CD4-positive, alpha-beta T cell treated with Interleukin-2 at 100 ng/mL for 4 hours (primary cell): ENCODE measurements at places on chromosomes 5 and 9.
A peak's percentile ranks its signal among the peaks of the same experiment; 100 is the strongest.

- DNase-seq: no peak
Observed at GRCh38 chr5:171978519-171978918, 27.9 kb downstream of the FBXW11 start.

GRCh38 chr9:113963017-113963620, 87.0 kb downstream of the ZNF618 start:
- peak; percentile 18 for DNase-seq

DNA sequence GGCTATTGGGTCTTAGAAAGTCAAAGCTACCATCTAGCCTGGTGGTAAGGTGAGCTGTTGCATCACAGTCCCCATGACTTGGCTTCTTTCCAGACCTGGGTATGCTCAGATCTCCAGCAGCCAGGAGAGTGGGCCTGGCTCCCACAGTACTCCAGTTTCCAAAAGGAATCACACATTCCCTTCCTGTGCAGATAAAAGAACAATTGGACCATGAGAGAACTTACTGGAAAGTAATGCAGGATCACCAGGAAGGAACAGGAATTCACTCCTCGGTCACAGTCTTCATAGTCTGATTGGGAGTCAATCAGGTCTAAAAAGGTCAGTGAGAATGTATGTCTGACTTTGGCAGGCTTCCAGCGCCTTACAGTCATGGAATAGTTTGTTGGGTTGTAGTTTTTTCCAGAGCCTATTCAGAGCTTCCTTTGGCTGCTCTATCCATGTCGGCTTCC, 47.8 kb upstream of the CD180 start:
- DNase-seq: no peak

GRCh38 chr5:39255406-39255805, 36.0 kb upstream of the FYB1 start:
- no peak for DNase-seq

DNA sequence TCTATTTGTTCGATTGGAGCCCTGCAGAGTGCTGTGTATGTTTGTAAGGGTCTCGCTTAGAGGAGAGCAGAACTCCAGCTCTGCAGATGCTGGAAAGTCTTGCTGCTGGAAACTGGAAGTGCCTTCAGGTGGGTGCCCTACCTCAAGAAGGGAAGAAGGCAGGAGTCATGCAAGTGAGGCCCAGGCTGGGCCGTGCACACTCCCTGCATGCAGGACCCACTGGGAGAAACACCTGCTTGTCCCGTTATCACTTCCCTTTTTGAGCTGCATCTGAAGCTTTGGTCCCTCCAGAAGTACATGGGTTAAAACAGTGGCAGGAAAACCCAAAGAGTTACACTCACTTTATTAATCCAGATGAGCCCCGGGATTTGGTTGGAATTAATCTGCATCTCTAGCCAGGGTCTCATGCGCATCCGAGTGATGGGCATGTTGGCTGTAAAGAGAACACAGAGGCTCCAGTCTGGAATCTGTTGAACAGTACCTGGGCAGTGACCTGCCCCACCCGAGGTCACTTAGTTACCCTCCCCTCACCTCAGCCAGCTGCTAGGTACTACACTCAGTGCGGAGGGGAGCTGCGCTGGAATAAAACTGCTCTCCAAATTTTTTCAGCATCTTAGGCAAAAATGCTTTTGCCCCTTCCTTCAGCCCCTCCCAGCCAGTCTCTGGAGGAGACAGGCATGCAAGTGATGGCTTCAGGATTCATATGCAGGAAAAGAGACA, 1.4 kb downstream of the IRF1 start:
- DNase-seq: no peak

- no peak for DNase-seq
Observed at GRCh38 chr9:108671794-108672193, 184.0 kb downstream of the ACTL7B start.

- no peak for DNase-seq
Observed at GRCh38 chr5:122297587-122298298, 14.3 kb upstream of the SNCAIP start.

DNA sequence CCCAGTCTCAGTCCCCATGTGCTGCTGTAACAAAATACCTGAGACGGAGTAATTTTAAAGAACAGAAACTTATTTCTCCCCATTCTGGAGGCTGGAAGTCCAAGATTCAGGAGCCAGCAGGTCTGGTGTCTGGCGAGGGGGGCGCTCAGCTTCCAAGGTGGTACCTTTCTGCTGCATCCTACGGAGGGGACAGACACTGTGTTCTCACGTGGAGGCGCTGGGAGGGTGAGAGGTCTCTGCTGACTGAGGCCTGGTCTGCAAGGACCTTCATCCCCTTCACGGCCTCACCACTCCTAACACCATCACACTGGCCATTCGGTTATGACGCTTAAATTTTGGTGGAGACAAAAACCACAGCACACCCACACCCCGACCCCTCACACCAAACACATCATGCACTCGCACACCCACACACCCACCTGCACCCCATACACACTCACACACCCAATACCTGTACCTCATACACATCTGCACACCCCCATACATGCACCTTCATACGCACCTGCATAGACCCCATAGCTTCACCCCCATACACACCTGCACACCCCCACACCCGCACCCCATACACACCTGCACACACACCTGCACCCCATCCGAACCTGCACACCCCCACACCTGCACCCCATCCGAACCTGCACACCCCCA, 9.8 kb upstream of the ZDHHC11 start:
- no peak for DNase-seq

DNA sequence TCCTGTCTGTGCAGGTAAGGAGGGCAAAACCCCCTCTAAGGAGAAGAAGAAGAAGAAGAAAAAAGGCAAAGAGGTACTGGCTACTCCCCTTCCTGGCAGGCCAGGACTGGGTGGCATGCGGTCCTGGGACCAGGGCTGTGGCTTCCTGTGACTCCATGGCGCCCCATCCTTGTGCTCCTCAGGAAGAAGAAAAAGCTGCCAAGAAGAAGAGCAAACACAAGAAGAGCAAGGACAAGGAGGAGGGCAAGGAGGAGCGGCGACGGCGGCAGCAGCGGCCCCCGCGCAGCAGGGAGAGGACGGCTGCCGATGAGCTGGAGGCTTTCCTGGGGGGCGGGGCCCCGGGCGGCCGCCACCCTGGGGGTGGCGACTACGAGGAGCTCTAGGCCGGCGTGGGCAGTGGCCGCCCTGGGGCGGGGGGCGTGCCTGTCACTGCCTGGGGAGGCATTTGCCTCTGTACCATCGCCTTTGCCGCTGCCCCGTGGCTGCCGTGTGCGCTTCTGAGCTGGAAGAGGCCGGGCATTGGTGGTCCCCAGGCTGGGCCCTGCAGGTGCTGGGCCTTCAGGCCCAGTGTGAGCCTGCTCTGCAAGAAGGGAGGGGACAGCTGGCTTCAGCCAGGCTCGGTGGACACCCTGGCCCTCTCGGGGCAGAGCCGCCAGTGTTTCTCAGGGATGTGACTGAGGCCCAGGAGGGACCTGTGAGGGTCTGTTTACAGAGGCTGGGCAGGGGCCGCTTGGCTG, 2.0 kb upstream of the AJM1 start:
- no peak for DNase-seq

GRCh38 chr9:121303456-121304451, 35.8 kb downstream of the GSN start:
- DNase-seq: no peak

- no peak for DNase-seq
Observed at GRCh38 chr9:82682431-82682830, 380.5 kb downstream of the RASEF start.

GRCh38 chr5:112228667-112229066, 190.4 kb downstream of the EPB41L4A start:
- DNase-seq: no peak

DNA sequence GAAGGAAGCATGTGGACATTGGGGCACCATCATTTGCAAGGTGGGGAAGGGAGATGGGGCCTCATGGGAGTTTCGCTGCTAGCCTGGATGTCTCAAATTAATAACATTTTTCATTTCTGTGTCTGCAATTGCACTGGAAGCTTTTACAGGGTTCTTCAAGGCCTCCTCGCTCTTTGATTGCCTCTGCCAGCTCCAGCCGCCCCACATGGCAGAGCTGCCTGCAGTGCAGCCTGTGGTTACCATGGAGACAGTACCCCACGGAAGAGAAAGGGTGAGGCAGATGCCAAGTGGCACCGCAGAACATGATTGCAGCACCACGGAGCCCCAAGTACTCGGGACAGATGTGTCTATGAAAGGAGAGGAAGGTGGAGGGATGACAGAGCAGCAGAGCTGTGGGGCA, 25.4 kb downstream of the CTNND2 start:
- DNase-seq: no peak

DNA sequence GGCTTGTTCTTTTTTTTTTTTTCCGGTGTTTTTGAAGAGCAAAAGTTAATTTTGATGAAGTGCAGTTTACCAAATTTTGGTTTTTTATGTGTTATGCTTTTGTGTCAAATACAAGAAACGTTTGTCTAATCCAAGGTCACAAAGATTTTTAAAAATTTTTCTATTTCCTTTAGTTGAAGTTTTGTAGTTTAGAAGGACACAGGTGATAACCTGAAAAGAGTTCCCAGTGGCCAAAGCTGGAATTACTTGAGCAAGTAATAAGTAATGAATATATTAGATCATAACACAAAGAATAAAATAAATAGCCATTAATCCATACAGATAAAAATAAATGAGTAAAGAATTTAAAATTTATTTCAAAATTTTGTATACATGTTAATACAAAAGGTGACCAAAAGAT, 71.5 kb downstream of the FCHO2 start:
- no peak for DNase-seq

- DNase-seq: no peak
Observed at GRCh38 chr5:109573766-109574165, 116.0 kb upstream of the MAN2A1 start.

DNA sequence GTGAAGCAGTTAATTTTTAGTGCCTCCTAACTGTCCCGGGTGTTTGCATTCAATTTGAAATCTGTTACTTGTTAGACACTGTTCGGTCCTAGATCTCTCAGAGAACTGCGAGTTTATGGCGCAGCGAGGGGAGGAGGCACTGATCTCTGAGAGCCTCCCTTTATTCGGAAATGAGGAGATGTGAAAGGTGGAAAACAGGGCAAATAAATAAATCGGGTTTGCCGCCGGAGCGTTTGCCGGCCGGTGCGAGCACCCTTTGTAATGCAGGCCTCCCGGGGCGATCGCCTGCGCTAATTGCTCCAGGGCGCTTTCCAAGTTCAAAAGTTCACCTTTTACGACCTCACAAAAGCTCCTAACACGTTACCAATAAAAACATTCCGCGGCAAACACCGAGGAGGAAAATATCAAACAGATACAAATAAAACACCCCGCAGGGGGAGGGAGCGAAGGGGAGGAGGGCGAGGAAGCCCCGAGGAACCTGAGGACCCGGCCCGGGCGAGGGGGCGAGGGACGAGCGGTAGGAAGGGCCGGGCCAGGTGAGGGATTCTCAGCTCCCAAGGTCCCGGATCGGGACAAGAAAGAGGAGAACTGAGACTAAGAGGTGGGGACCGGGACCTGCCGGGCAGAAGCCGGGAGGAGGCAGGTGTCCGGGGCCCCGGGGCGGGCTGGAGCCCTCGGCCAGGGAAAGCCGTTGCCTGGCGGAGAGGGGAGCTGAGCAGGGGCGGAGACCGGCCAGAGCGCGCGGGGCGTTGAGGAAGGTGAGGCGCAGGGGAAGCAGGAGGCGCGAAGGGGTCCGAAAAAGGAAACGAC, 1.4 kb downstream of the NR6A1 start:
- no peak for DNase-seq

DNA sequence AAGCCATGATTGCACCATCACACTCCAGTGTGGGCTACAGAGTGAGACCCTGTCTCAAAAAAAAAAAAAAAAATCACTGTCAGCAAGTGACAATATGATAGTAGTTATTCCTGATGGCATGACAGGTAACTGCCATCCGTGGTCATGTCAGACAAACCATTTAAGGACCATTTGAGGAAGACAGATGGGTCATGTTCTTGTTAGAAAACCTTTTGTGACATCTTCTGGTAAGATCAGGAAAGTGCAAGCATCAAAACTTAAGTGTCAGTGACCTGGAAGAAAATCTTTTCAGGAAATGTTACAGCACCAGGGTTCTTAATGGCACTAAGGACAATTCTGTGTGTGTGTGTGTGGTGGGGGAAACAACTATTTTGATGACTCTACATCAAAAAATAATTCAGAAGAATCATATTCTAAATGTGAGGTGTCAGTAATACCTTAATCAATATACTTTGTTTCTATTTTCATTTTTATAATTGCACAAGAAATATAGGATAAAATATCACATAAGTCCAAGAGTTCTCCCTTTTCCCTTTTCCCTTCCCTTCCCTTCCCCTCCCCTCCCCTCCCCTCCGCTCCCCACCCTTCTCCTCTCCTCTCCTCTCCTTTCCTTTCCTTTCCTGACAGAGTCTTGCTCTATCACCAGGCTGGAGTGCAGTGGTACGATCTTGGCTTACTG, 17.8 kb downstream of the SLC38A9 start:
- no peak for DNase-seq

DNA sequence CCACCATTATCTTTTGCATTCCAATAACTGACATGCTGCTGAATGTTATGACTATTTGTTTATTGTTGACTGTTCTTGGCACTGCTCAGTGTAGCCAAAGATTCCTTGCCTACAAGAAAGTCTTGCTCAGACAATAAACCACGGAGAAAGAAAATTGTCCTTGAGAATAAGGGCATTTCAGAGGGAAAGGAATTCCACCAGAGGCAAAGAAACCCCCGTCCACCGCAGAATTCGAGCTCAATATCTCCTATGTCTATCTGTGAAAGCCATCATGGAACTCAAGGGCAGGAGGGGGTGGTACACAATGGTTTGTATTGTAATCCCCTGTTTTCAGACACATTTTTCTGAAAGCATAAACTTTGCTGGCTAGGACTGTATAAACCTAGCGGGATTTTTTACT, 70.3 kb upstream of the ADAMTS16 start:
- DNase-seq: no peak

DNA sequence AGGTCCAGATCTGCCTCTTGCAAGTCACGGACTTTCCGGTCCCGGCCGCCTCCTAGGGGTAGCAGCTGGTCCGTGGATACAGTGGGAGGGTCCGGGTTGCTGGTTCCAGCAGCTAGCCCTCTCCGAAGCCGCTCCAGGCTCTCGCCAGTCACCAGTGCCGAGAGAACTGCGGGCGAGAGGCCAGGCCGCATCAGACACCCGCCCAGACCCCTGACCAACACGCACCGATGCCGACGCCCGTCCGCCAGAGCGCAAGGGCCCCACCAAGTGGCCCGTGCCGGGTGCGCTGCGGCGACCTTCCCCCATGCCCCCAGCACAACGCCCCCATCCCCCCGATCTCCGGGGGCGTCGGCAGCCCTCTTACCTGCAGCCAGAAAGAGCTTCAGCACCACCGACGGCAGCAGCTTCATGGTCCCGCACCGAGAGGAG, 470 bp downstream of the HBEGF start:
- no peak for DNase-seq

DNA sequence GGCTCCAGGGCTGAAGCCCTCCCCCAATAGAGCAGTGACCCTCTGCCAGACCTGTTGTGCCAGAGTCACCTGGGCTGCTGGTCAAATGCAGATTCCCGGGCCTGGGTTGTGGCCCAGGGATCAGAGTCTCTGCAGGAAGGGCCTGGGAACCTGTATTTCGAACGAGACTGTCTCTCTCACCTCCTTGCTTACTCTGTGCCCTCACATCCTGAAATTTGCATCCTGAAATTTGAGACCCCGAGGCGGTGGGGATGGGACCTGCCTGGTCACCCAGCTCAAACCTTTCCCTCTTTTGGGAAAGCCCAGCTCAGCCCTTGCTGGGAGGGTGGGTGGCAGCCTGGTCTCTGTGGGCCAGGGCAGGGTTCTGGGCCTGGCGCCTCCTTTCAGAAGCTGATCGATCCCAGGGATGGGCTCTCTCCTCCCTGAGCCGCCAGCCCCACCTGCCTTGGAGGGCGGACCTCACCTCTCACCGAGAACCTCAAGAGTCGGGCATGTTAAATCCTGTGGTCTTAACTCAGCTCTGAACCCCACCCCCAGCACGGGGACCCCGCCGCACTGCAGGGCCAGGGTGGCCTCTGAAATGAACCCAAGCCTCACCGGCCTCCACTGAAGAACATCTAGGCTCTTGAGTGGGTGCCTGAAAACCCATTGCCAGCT, 44.0 kb upstream of the IER5L start:
- no peak for DNase-seq
